Midbrain (tissue), 1 donor: ENCODE measurements at places on chromosomes 6 and 20.

DNA sequence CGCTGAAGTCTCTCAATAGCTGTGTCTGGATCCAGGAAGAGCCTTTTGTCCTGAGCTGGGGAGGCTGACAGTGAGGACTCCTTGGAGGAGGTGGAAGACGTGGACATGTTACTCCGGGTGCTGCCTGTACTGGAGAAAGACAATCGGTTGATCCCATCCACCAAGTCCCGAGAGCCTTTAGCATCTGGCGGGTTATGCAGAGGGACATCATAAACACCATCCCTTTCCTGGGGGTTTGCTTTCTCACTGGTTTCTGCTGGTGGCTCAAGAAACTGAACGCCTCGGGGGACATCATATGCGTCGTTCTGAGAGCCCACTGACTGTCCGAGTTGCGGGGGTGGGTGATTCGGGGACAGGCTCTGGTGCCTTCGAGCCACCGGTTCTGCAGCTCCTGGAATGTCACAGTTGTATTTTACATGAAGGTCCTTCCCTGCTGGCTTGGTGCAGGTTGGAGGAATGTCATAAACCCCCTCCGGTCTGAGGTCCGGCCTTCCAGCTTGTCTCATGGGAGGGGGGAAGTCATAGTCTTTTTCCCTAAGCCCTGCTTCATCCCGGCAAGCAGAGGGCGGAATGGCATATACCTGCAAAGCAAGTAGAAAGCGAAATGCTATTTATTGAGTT, 41.7 kb downstream of the NEDD9 start:
- no peak for DNase-seq

GRCh38 chr6:89409461-89410035, 2.5 kb downstream of the RRAGD start:
- no peak for DNase-seq

GRCh38 chr6:26286168-26286877, 78.7 kb upstream of the BTN3A2 start:
- DNase-seq: peak; percentile 89

DNA sequence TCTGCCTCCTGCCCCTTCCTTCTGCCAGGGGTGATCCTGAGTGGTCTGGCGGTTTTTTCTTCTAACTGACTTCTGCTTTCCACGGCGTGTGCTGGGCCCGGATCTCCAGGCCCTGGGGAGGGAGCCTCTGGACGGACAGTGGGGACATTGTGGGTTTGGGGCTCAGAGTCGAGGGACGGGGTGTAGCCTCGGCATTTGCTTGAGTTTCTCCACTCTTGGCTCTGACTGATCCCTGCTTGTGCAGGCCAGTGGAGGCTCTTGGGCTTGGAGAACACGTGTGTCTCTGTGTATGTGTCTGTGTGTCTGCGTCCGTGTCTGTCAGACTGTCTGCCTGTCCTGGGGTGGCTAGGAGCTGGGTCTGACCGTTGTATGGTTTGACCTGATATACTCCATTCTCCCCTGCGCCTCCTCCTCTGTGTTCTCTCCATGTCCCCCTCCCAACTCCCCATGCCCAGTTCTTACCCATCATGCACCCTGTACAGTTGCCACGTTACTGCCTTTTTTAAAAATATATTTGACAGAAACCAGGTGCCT, 10.2 kb downstream of the SLC29A1 start:
- no peak for DNase-seq

DNA sequence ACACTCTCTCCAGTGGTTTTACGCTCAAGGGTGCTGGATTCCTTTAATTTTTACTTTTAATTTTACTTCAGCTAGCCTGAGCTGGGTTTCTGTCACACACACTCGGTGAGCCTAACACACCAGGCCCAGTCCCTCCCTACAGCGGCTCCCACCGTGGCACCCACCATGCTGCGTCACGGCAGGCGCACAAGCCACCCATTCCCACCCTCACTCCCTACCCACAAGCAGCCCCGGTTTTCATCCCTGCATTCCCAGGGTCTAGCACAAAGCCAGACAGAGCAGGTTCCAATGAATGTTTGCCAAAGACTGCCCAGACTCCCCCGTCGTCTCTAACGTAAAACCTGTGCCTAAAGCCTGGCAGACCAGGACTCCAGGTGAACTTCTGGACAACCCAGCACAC, 50.3 kb downstream of the MYH7B start:
- DNase-seq: no peak
